ENCODE measurements at places on chromosomes 11 and 22.

DNA sequence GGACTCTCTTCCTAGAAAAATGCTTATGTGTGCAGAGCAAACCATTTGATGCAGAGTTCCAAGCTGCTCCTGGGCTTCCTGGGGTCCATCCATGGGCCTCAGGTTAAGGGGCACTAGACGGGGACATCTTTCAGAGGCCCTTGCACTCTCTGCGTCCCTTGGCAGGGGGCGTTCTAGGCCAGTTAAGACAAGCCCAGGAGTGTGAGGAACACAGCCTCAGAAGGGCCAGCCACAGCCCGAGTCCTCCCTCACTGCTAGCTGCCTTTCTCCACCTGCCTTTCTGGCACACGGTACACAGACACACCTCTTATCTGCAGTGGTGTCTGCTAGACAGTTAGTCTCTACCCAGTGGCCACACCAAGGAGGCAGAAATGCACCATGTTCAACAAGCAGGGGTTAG is 18.0 kb upstream of the BID start:
- no peak for DNase-seq

GRCh38 chr22:35353318-35353717 is 27.6 kb upstream of the HMOX1 start:
- no peak for DNase-seq

- DNase-seq, result no peak
These were observed 663.0 kb downstream of the KCNA4 start for GRCh38 chr11:29353833-29354232.

DNA sequence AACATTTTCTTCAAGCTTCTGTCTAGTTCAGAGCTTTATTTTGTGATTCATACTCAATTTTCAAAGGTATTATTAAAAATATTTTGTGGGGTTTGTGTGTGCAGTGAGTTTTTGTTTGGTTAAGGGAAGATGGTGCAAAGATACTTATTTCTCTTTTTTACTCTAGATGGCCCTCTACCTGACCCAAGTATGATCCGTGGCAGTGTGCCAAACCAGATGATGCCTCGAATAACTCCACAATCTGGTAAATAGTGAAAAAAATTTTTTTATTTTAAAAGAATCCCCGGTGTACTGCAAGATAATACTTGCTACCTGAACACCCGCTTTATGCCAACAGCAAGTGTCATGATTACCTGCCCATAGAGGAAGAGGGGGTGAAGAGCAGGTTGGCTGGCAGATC is 54.2 kb downstream of the EP300 start:
- no peak for DNase-seq

- peak; percentile 68 for DNase-seq
These were observed at the start of gene HDAC10 for GRCh38 chr22:50250555-50251476. TSS of gene HDAC10 (minus strand) at chr22:50251265. CDS start at chr22:50251032, 233 bp downstream.

DNA sequence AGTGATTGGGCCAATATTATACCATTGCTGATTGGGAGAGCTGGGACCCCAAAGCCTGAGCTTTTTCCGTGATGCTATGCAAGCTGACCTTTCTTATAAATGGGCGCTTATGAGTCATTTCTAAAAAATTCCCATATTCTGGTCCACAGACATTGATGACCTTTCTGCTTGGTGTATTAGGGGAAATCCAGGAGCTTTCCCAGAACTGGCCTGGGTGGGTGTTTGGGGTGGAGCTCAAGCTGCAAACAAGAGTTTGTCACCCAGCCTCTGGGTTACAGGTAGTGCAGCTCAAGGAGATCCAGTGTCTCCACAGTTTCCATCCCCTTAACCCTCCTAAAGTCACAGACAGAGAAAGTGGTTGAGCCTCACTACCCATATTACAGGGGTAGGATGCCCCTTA is 67.7 kb downstream of the CCDC81 start:
- DNase-seq, result no peak

- DNase-seq, result no peak
These were observed 1153.0 kb upstream of the TENM4 start for GRCh38 chr11:80593648-80594374.

- DNase-seq, result no peak
These were observed 38.6 kb downstream of the PACSIN2 start for GRCh38 chr22:42976217-42976933.

DNA sequence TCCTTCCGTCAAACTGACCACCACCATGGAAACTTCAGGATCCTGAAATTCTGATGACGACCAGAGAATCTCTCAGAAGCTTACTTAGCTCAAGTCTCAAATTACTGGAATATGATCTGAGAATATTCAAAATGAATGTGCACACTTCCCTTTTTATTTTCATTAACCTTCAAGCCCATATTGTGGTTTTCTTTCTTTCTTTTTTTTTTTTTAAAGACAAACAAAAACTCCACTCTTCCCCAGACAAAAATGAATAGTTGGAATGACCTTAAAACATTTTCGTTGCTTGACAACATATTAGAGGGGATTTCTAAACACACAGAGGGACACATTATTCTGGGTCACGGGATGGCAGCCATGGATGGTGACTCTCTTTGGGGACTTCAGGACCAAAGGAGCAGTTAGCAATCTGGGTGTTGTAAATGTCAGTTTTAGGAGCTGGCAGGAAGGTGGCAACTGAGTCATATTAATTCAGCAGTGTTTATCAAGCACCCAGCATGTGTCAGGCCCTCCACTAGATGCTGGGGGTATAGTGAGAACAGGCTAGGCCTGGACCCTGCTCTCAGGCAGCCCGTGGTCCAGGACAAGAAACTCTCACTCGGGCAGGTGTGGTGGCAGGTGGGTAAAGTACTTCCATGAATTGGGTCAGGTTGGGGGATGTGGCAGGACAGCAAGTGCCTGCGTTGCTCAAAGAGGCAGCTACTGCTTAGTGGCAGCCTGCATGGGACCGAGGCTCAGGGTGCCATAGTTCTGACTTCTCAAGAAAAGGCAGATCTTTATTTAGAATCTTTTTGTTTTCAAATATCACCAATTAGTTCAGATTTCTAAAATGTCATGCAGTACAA is 126.1 kb downstream of the HIPK3 start:
- DNase-seq, result no peak
